ENCODE measurements at places on chromosomes 12 and 14.

DNA sequence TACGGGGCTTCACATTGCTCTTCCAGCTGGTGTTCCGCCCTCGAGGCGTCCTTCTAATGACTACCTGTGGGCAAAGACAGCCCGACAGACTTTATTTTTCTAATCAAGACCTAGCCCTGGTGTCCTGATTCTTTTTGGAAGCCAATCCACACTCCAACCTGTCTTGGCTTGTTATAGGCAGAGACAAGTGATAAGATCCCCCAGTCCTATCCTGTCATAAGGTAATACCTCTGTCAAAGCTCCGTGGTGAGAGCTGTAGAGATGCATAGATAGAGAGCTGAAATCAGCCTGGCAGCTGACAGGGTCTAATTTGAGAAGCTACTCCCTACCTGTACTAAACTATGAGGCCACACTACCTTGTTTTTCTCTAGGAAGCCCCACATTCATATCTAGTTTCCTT is 11.5 kb upstream of the WNK1 start:
- no peak for DNase-seq

DNA sequence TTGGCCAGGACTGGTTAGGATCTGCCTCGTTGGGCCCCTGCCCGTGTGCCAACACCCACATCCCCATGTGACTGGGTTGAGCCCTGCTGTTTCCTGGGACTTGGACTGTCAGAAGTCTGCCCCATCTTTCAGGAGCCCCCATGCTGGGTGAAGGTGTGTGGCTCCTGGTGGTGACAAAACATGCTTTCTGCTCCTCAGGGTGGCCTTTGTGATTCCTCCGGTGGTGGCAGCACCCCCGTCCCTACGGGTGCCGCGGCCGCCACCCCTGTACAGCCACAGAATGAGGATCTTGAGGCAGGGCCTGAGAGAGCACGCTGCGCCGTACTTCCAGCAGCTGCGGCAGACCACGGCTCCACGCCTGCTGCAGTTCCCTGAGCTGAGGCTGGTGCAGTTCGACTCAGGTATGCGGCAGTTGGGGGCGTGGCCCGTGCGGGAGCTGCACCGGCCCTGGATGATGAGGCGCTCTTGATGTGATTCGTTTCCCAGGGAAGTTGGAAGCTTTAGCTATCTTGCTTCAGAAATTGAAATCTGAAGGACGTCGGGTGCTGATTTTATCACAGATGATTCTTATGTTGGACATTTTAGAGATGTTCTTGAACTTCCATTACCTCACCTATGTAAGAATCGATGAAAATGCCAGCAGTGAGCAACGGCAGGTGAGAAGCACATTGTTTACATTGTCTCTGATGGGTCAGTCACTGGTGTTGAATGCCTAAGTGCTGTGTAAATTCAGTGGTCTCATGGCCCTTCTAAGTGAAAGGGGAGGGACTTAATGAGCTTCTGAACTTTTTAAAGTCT is 80.0 kb downstream of the EP400 start:
- DNase-seq = no peak

DNA sequence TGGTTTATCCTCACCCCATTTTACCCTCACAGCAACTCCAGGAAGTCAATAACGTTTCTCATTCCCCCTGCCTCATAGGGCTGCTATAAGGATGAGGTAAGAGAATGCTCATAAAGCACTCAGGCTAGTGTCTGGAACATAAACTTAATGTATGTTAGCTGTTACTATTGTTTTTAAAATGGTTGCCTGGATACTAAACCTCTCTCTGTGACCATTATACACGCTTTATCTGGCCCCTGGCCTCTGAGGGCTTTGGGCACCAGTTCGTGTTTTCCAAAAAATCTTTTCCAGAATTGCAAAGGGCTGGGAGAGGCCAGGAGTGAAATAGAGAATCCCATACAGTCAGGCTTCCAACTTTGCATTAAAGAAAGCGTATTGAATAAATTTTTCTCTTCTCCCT is 113.9 kb downstream of the KTN1 start:
- DNase-seq = no peak

GRCh38 chr12:110135806-110136205 is 11.6 kb downstream of the IFT81 start:
- no peak for DNase-seq

- no peak for DNase-seq
These were observed 12.8 kb downstream of the NEK9 start for GRCh38 chr14:75113932-75114539.

GRCh38 chr12:18851271-18851670 is 113.4 kb downstream of the CAPZA3 start:
- no peak for DNase-seq

- DNase-seq = no peak
These were observed 16.2 kb downstream of the SYNE3 start for GRCh38 chr14:95500201-95500681.

DNA sequence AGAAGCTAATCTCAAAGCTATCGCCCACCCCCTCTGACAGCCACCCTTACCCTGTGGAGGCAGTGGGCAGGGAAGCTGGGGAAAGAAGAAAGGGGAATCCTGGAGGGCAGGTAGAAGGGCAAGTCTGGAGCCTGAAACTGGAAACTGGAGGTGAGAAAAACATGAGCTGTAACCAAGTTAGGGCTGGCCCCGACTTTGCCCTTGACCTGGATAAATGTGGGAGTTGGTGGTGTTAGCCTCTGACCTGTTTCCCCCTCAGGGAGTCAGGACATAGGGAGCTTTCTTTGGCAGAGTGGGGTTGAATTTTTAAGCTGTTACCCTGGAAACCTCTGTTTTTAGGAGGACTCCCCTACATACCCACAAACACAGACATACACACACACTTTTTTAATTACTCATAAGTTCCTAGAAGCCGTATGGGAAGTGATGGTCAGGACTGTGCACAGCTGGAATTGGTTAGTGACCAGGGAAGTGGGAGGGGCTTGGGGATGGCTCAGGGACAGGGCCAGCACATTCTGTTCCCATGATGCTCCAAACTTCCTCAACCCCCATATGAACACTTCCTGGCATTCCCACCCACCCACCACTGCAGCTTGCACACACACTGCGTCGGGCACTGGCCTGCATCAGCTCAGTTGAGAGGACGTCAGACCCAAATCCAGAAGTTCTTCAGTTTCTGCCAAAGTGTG is 5.0 kb upstream of the MMP19 start:
- no peak for DNase-seq

DNA sequence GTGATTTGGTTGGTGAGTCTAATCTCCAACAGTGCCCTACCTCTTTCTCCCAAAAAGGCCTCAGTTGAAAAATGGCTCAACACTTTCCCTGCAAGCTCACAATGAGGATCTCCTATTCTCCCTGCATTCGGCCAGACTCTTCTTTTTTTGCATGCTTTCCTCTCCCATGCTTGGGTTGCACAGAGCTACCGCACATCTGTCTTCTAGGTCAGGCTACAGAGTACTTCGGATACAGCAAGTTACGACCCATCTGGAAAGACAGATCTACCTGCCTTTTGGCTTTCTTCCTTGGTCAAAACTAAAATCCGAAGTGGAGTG is 305 bp upstream of the SLC16A7 start:
- no peak for DNase-seq
